ENCODE measurements at places on chromosomes 3 and 15.

DNA sequence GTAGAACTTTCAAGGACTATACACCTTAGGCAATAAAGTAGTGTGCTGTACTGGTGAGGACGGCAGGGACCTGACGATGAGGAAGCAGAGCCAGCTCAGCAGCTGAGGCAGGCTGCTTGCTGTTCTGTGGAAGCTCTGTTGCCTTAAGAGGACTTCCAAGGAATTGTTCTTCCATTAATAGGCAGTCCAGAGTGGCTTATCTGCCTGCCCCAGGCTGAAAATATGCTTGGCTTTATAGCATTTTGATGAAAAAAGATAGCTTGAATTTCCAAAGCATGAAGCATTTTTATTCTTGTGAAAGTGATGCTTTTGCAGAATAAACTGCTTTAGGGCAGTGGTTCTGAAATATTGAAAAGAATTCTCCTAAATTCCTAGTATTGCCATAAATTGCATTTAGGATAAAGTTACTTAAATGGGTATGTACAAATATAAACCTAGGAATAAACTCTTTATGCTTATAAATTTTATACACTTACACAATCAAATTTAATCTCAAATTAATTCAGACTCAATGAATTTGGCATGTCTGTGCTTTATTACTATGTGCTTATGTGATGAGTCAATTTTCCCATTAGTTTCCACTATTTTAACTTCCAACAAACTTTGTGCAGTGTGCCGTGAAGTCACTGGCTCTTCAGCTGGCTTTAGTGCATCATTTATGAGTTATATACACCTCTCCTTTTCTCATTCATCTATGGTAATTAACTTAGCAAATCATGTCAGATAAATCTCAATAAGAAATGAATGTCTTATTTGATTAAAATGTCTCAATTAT is 231.0 kb upstream of the RASGRP1 start:
- DNase-seq = no peak

DNA sequence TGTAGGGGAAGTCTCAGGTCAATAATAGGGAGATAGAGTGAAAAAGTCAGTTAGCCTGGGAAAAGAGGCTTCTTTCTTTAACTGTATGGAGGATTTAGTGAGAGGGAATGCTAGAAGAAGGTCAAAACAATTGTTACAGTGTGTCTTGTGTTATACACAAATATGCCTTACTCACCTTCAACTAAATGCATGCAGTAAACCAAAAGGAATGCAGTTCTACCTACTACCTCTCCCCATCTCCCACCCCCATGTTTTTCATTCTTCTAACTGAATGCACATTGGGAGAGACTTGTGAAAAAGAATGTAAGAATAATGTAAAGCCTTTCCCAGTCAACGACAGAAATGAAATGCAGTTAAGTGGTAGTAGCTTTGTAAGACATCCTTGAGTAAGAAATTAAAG is 33.8 kb downstream of the CCDC66 start:
- DNase-seq = no peak

- DNase-seq = no peak
These were observed 9.6 kb upstream of the MYZAP start for GRCh38 chr15:57582090-57582489.

GRCh38 chr3:13289771-13290285 is 130.3 kb downstream of the NUP210 start:
- DNase-seq = no peak

- no peak for DNase-seq
These were observed 3.3 kb downstream of the TPM1 start for GRCh38 chr15:63045879-63046278.

DNA sequence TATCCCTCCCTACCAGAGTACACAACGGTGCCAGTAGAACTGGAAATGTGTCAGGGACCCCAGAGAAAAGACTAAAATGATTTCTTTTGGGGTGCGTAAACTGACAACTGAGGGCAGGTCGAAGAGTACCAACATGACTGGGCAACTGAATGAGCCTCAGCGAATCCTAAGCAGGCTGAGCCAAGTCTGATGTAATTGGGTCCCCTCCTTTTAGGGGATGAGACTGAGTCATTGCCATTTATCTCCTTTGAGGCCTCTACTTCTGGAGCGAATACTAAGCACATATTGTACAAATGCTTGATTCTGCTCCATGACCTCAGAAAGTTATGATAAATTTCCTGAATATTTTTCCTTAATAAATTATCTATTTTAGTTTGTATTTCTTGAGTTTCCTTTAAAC is 17.3 kb upstream of the GPR156 start:
- no peak for DNase-seq

DNA sequence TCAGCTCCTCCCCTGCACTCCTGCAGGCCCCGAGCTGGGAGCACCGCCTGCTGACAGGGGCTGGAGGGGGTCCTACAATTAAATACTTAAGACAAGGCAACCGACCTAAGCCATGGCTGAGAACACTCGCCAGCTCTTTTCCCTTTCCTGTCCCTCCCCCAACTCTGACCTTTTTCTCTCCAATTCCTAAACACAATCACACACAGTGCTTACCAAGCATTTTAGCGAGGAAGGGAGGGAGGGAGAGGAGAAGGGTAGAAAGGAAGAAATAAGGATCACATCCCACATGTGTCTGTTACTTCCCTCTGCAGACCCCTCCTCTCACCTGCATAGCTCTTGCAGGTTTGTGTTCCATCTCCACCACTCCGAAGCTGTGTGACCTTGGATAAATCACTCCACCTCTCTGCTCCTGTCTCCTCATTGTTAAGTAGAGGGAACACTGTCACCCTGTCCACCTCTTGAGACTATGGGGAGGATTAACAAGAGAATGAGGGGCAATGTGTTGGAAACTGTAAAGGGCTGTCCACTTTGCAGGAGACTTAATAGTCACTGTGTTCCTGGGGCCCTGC is 63.6 kb downstream of the CYP11A1 start:
- DNase-seq = no peak

- DNase-seq = no peak
These were observed 71.0 kb downstream of the SOX14 start for GRCh38 chr3:137835096-137835495.

GRCh38 chr3:64830681-64831080 is 142.9 kb upstream of the ADAMTS9 start:
- DNase-seq = no peak

- DNase-seq = no peak
These were observed 17.9 kb downstream of the GRIP2 start for GRCh38 chr3:14522129-14522691.

DNA sequence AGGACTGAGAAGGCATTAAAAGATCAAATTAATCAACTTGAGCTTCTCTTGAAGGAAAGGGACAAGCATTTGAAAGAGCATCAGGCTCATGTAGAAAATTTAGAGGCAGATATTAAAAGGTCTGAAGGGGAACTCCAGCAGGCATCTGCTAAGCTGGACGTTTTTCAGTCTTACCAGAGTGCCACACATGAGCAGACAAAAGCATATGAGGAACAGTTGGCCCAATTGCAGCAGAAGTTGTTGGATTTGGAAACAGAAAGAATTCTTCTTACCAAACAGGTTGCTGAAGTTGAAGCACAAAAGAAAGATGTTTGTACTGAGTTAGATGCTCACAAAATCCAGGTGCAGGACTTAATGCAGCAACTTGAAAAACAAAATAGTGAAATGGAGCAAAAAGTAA is 149.7 kb upstream of the LRRFIP2 start:
- no peak for DNase-seq

DNA sequence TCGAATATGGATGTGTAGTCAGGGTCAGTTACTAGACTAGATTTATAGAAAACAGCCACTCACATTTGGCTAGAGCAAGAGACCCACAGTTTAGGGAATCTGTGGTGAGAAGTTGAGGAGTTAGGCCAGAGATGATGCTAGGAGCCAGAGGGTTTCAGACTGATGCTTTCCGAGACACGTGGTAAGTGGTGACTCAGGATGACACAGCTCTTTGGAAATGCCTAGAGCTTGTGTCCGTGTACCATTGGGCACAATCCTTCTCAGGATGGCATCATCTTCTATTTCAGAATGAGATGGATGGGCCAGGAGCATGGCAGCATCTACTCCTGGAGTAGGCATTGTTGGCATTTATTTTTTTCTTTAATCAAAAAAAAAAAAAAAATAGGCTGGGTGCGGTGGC is 28.5 kb downstream of the PTPRG start:
- DNase-seq = no peak

GRCh38 chr15:94749811-94750617 is 518.7 kb downstream of the MCTP2 start:
- DNase-seq = no peak

GRCh38 chr3:144229953-144230352 is 258.3 kb downstream of the DIPK2A start:
- no peak for DNase-seq

- DNase-seq = no peak
These were observed 112.5 kb downstream of the ADAMTS9 start for GRCh38 chr3:64575211-64575844.

DNA sequence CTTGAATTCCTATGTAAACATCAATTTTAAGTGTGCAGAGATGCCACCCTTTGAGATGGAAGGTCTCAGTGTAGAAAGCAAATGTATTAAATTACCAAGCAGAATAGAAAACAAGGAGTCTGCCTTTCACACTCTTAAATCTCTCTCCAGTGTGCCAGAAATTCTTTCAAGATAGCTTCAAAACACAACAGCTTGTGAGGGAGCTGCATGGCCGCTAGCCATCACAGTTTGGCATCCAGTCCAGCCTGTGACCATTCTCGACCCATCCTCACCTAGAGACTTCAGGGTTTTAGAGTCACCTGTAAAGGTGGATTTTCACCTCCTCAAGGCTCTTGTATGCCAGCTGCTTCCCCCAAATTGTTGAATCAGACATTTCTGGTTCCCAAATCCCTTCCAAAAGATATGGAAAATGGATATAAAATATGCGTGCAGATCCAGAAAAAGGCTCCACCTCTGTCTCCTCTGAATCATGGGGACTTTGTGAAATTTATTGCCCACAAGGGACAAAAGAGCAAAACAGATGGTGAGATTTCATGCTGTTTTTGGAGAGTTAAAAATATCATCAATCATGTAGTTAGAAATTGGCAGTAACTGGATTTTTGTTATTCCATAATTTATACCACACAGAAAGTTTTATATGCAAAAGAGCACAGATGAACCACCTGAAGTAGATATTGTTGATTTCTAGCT is 114.2 kb upstream of the THRB start:
- no peak for DNase-seq

All from T-cell (primary cell).